Activated CD4-positive, CD25-positive, alpha-beta regulatory T cell treated with anti-CD3 and anti-CD28 coated beads, Interleukin-2, amount 50 U/mL, for 16 hours (primary cell): ENCODE measurements at places on chromosomes 1 and 21.

GRCh38 chr1:165837838-165838364, 10.5 kb downstream of the UCK2 start:
- DNase-seq, result no peak

DNA sequence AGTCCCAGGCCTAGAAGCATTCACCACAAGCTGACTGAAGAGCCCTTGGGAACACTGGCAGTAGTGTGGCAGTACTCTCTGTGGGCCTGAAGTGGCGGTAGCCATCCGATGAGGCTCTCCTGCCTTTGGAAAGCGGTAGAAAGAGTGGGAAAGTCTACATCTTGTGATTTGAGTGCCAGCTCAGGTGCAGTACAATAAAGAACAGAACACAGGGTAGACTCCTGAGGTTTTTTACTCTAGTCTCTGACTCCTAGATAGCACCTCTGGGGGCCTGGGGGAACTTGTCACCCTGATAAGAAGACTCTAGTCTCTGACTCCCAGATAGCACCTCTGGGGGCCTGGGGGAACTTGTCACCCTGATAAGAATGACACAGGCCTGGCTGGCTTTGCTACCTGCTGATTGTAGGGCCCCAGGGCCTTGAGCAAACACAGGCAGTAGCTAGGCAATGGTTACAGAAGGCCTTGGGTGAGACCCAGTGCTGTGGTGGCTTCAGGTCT, 18.0 kb upstream of the IL20 start:
- DNase-seq, result no peak

GRCh38 chr1:94022471-94023189, 98.3 kb downstream of the ABCA4 start:
- DNase-seq, result no peak

- DNase-seq, result no peak
Observed at GRCh38 chr1:77540501-77541161, 141.8 kb downstream of the ZZZ3 start.

GRCh38 chr1:115142616-115143015, 53.3 kb upstream of the TSPAN2 start:
- no peak for DNase-seq

GRCh38 chr21:36053715-36054062, 6.6 kb downstream of the SETD4 start:
- no peak for DNase-seq
